IMR-90 (cell line): ENCODE measurements at places on chromosomes 11 and 22.
A peak's percentile ranks its signal among the peaks of the same experiment; 100 is the strongest.

DNA sequence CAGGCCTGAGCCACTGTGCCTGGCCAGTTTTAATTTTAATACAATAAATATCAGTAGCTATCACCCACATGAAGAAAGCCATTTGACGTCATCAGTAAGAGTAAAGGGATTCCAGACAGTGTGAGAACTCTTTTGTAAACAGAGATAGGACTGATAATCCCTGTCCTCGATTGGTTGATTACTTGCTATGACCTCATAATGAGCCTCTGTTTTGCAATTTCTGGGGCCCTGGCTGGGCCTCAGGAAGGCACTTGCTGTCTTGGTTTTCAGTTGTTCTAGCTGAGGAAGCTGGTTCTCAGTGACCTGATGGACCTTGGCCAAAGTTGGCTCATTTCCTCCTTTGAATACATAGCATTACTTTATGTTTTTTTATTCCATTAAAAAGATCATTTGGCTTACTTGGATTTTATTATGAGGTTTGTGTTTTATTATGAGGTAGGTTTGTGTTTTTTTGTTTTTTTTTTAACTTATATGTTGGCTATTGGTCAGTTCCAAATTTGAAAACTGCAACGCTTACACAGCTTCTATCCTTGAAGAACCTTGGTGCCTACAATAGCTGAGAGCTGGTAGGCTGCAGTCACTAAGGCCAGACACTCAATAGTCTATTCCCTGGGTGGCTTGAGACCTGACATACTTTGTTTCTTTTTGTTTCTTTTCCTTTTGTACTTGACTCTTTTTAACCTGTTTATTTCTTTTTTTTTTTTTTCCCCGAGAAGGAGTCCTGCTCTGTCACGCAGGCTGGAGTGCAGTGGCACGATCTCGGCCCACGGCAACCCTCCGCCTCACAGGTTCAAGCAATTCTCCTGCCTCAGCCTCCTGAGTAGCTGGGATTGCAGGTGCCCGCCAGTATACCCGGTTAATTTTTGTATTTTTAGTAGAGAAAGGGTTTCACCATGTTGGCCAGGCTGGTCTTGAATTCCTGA lies 20.0 kb downstream of the MARK2 start:
- peak; percentile 90 for DNase-seq
- no peak overlapping the region for H3K4me3 ChIP-seq
- peaks cover 8% of the 10 kb centered on the region; the same call in 1 of the 2 replicates for H3K36me3 ChIP-seq
- peaks cover 7% of the 10 kb centered on the region for H3K4me1 ChIP-seq

DNA sequence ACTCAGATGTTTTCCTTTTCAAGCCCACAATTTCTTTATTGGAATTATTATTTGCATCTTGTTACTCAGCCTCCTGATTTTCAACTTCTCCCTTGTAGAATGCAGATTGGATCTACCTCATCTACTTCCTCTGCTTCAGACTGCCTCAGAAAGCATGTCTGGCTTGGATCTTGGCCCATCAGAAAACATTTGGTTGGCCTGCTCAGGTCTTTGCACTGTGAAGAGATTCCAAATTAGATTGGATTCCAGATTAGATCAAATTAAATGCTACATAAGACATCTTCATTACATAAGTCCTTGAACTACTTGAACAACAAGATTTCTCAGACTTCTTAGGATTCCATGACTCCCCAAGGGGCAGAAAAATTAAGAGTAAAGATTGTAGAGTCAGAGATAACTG lies 358.0 kb downstream of the DLG2 start:
- no peak overlapping the region for H3K4me3 ChIP-seq
- no peak for DNase-seq
- H3K36me3 ChIP-seq: no peaks in the 10 kb centered on the region
- no peaks in the 10 kb centered on the region for H3K4me1 ChIP-seq
- no peak overlapping the region for H3K27ac ChIP-seq
- H3K27me3 ChIP-seq: no peaks in the 10 kb centered on the region

DNA sequence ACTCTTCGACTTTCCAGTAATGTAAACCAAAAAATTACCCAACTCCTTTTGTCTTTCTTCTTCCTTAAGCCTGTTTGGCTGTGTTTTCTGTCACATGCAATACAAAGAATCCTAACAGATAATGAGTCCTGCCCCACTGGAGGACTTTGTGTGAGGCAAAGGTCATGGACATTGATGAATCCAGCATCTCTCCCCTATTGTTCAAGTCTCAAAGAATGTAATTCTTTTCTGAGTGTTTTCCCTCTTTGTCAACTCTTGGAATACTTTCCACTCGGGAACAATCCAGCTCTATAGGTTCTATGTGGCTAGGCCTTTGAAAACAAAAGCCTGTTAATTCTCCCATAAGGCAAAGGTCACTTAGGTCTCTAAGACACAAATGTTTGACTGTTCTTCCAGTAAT lies 100.7 kb downstream of the FAR1 start:
- H3K4me1 ChIP-seq: no peaks in the 10 kb centered on the region
- no peaks in the 10 kb centered on the region for H3K36me3 ChIP-seq
- H3K4me3 ChIP-seq: no peak overlapping the region
- peaks cover 4% of the 10 kb centered on the region for H3K27me3 ChIP-seq
- H3K27ac ChIP-seq: no peak overlapping the region

GRCh38 chr22:48806227-48806781 lies 1021.4 kb downstream of the BRD1 start:
- no peak overlapping the region for H3K27ac ChIP-seq
- no peaks in the 10 kb centered on the region for H3K4me1 ChIP-seq
- H3K4me3 ChIP-seq: no peak overlapping the region
- H3K36me3 ChIP-seq: no peaks in the 10 kb centered on the region

DNA sequence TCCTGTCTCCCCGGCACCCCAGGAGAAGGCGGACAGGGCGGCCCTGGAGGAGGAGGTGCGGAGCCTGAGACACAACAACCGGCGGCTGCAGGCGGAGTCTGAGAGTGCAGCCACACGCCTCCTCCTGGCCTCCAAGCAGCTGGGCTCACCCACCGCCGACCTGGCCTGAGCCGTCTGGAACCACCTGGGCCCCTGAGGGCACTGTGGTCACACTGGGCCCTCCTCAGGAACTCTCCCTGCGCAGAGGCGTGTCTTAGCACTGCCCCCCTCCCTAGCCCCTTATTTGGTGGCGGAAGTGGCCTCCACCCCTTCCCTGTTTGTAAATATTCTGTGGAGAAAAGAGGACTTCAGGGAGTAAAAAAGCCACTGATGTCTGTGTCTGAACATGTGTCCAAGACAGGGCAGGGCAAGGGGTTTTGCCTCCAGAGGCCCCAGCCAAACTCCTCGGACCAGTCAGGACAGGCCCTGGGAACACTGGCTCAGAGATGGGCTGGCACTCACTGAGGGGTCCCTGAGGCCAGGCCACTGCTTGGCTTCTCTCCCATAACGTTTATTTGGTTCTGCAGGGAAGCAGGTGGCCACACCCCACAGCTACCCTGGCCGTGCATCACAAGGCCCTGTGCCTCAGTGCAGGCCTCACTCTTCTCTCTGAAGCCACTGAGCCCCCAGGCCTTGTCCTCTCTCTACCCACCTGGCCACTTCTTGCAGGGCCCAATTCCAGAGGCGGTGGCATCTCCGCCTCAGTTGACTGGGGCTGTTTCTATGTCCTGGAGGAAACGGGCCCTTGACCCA lies 12.0 kb downstream of the RELA start:
- no peak for DNase-seq
- no peak overlapping the region for H3K4me3 ChIP-seq
- no peaks in the 10 kb centered on the region for H3K27me3 ChIP-seq
- no peak overlapping the region for H3K27ac ChIP-seq

DNA sequence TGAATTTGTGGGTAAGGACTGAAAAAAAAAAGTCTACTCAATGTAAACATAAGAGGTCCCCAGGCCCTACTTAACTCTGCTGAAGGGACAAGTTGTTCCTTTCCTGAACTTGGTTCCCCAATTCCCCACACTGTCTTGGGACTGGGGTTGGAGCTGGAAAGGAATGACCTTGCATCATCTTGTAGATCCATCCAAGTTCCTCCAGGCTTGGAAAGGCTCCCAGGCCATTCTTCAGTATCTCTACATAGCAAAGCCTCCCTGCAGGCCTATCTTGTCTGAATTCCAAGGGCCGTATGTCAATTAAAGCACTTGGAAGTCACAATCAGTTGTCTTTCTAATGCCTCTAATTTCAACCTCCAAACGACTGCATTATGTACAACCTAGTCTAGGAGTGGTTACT lies 361.2 kb downstream of the TMEM135 start:
- DNase-seq: no peak

GRCh38 chr11:8192896-8193209 lies 24.0 kb upstream of the RIC3 start:
- no peak for DNase-seq
- no peaks in the 10 kb centered on the region for H3K36me3 ChIP-seq
- H3K4me3 ChIP-seq: no peak overlapping the region
- H3K4me1 ChIP-seq: no peaks in the 10 kb centered on the region
- H3K27me3 ChIP-seq: peaks cover 13% of the 10 kb centered on the region
- H3K27ac ChIP-seq: no peak overlapping the region

DNA sequence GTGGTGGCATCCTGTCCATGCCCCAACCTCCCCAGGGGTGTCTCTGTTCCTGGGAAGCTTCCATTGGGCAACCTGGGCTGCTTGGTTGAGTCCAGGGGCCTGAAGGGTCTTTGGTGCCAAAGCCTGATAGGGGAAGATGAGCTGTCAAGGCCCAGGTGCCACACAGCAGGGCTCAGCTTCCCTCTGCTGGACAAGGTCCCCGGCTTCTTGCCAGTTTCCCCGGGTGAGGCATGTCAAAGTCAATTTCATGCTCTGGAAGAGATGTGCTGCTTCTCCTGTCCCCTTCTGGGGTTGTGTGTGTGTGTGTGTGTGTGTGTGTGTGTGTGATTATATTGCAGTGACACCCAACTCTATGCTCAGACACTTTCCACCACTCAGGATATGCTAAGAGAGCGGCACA lies 26.9 kb downstream of the TP53I11 start:
- no peak overlapping the region for H3K27ac ChIP-seq
- DNase-seq: no peak
- no peaks in the 10 kb centered on the region for H3K36me3 ChIP-seq
- H3K4me1 ChIP-seq: no peaks in the 10 kb centered on the region
- peaks cover 24% of the 10 kb centered on the region for H3K27me3 ChIP-seq
- H3K4me3 ChIP-seq: no peak overlapping the region

GRCh38 chr11:1534682-1535081 lies 37.4 kb downstream of the DUSP8 start:
- no peak overlapping the region for H3K4me3 ChIP-seq
- peaks cover 13% of the 10 kb centered on the region for H3K27me3 ChIP-seq
- peak; percentile 31 for DNase-seq
- peaks cover 3% of the 10 kb centered on the region; the same call in 1 of the 2 replicates for H3K4me1 ChIP-seq

- DNase-seq: peak; percentile 98
- no peak overlapping the region for H3K4me3 ChIP-seq
- no peaks in the 10 kb centered on the region for H3K27me3 ChIP-seq
- H3K27ac ChIP-seq: peak overlapping the region; percentile 67
- peaks cover 2% of the 10 kb centered on the region for H3K4me1 ChIP-seq
Observed at GRCh38 chr22:36081023-36081431, 52.4 kb upstream of the RBFOX2 start.

GRCh38 chr22:50470491-50470890 lies 4.3 kb downstream of the SBF1 start:
- no peak overlapping the region for H3K27ac ChIP-seq
- no peaks in the 10 kb centered on the region for H3K27me3 ChIP-seq
- H3K4me3 ChIP-seq: no peak overlapping the region
- peaks cover 25% of the 10 kb centered on the region for H3K4me1 ChIP-seq
- no peak for DNase-seq
- peaks cover 26% of the 10 kb centered on the region for H3K36me3 ChIP-seq

DNA sequence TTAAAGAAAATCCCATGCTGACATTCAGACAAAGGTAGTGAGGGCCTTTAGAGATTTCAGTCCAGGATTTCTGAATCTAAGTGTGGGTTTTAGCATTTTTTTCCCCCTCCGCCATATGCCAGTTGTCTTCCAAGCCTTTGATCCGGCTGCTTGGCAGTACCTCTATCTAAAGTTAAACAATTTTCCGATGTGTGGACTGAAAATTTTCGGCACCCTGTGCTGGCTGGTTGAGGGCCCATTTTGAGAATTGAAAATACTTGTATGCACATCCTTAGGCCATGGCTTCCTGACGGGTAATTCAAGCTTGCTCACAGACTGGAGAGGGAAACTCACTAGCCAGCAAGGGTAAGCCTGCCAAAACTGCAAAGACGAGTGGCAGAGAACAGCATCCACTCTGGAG lies 131.9 kb upstream of the NARS2 start:
- H3K27me3 ChIP-seq: no peaks in the 10 kb centered on the region
- H3K4me3 ChIP-seq: no peak overlapping the region
- peaks cover 15% of the 10 kb centered on the region; the same call in 1 of the 2 replicates for H3K36me3 ChIP-seq
- no peaks in the 10 kb centered on the region for H3K4me1 ChIP-seq

DNA sequence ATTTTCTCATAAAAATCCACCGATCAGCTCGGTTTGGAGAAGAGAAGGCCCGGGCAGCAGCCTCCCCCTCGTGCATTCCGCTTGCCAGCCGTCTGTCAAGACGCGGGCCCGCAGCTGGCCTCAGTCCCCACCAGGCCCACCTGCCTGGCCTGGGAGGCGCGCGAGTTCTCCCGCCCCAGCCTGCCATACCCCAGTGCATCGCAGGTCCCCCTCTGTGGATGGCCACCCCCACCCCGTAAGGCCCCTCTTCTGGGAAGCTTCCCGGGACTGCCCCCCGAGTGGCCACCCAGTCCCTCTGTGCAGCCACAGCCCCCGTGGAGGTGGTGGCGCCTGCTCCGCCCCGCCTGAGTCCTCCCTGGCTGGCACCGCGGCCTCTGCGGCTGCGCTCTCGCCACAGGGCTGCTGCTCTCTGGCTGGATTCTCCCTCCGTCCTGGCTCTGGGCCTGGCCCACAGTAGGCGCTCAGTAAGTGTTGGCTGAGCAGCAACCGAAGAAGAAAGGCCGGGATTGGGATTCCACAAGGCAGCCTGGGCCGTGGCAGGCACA lies 74.0 kb upstream of the TCF20 start:
- H3K27me3 ChIP-seq: peaks cover 18% of the 10 kb centered on the region; the same call in 1 of the 2 replicates
- peaks cover 2% of the 10 kb centered on the region for H3K4me1 ChIP-seq
- peak overlapping the region; percentile 30; the same call in 1 of the 2 replicates for H3K4me3 ChIP-seq
- H3K27ac ChIP-seq: no peak overlapping the region

DNA sequence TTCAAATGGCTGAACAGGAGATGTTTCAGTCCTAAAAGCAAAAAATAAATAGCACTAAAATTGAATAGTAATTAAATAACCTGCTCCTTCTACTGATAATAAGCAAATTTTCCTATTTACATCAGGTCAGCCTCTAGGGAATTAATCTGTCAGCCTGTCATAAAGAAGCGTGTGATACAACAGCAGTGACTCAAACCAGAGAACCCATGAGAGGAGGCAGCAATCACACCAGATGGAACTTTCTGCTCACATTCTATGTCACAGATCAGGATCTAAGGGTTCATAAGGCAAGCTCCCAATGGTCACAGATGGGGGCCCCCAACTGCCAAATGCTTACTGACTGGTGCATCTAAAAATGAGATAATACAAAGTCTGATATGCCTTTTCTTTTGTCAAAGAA lies 41.1 kb downstream of the RBFOX2 start:
- DNase-seq: peak; percentile 58
- H3K27ac ChIP-seq: peak overlapping the region; percentile 30; the same call in 1 of the 2 replicates
- H3K27me3 ChIP-seq: no peaks in the 10 kb centered on the region
- H3K4me1 ChIP-seq: peaks cover 24% of the 10 kb centered on the region

DNA sequence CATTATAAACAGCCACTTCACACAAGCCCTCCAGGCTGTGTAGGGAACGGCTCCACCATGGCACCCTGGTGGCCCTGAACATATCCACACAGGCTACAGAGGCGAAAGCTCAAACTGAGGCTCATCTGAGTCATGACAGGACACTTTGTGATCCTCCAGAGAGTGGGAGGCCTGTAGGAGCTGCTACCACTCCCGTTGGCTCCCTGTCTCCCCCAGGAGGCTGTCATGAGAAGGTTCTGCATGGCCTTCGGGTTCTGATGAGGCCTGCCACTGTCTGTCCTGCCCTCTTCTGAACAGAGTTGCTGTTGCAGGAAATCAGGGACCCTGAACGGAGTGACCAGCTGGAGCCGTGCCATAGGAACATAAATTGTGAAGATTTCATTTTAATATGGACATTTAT lies 23.8 kb upstream of the ALDH3B2 start:
- peaks cover 21% of the 10 kb centered on the region for H3K27me3 ChIP-seq
- no peaks in the 10 kb centered on the region for H3K4me1 ChIP-seq
- no peaks in the 10 kb centered on the region for H3K36me3 ChIP-seq
